Activated CD8-positive, alpha-beta memory T cell treated with anti-CD3 and anti-CD28 coated beads, Interleukin-2, amount 10 ng/mL, durations not matched to agents 7 days and 5 days (primary cell): ENCODE measurements at places on chromosomes 3 and 15.

GRCh38 chr3:58336135-58336882 is 3.6 kb downstream of the PXK start:
- no peak for DNase-seq

- no peak for DNase-seq
These were observed 387.6 kb downstream of the NAALADL2 start for GRCh38 chr3:175246766-175247165.

GRCh38 chr3:54270816-54271526 is 148.6 kb downstream of the CACNA2D3 start:
- DNase-seq = no peak

GRCh38 chr3:16171009-16171408 is 3.5 kb upstream of the GALNT15 start:
- DNase-seq = no peak

- no peak for DNase-seq
These were observed 94.4 kb downstream of the DTWD1 start for GRCh38 chr15:49715211-49715610.

GRCh38 chr3:63387568-63387967 is 109.5 kb downstream of the SYNPR start:
- DNase-seq = no peak

- DNase-seq = no peak
These were observed 2.2 kb downstream of the ZNF592 start for GRCh38 chr15:84750583-84751092.

GRCh38 chr15:81939604-81940440 is 106.0 kb downstream of the MEX3B start:
- no peak for DNase-seq

DNA sequence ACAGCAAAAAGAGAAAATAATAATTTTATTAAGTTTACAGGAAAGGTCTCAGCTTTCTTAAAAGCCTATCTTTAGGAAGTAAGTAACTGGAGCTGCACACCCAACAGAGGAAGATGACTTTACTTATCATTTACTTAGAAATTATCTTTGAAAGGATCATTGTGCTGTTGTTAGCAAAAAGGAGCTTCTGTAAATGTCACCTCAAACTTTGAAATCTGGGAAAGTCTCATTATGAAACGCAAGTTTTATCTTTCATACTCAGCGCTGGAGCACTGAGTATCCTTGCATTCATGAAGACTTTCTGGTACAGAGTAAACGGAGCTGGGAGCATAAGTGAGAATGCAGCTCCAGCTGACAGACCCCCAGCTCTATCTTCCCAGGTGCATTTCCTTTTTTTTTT is 491.2 kb upstream of the TPRG1 start:
- no peak for DNase-seq

DNA sequence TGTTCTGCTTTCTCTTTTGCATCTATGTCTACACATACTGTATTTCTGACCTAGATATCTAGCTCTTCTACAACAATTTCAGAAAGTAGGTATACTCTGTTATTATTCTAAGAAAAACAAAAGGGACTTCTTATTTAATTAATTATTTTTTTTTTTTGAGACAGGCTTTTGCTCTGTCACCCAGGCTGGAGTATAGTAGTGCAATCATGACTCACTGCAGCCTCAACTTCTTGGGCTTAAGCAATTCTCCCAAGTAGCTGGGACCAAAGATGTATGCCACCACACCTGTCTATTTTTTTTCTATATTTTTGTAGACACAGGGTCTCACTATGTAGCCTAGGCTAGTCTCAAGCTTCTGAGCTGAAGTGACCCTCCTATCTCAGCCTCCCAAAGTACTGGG is 130.6 kb downstream of the MBNL1 start:
- DNase-seq = no peak
